Tibial artery (tissue), 4 donors: ENCODE measurements at places on chromosomes 4 and X.
A peak's percentile ranks its signal among the peaks of the same experiment; 100 is the strongest.

- no peak for DNase-seq
- H3K27me3 ChIP-seq: no peaks in the 10 kb centered on the region
- H3K27ac ChIP-seq: no peak overlapping the region
- no peaks in the 10 kb centered on the region for H3K36me3 ChIP-seq
- H3K4me1 ChIP-seq: no peaks in the 10 kb centered on the region
- no peak overlapping the region for H3K4me3 ChIP-seq
These were observed 165.3 kb upstream of the PPP1R2C start for GRCh38 chrX:42943051-42943974.

GRCh38 chr4:22574880-22575279, 59.0 kb upstream of the ADGRA3 start:
- H3K4me1 ChIP-seq: peaks cover 12% of the 10 kb centered on the region
- no peaks in the 10 kb centered on the region for H3K27me3 ChIP-seq
- H3K36me3 ChIP-seq: no peaks in the 10 kb centered on the region
- no peak overlapping the region for H3K4me3 ChIP-seq
- H3K27ac ChIP-seq: no peak overlapping the region

- H3K4me1 ChIP-seq: no peaks in the 10 kb centered on the region
- H3K27ac ChIP-seq: no peak overlapping the region
- DNase-seq: no peak
These were observed 159.7 kb upstream of the ATP6AP2 start for GRCh38 chrX:40420899-40421729.

- no peaks in the 10 kb centered on the region for H3K36me3 ChIP-seq
- H3K4me3 ChIP-seq: no peak within 1 kb of the TSS
- peaks cover 18% of the 10 kb centered on the region for H3K4me1 ChIP-seq
- no peak for DNase-seq
- no peak within 1 kb of the TSS for H3K27ac ChIP-seq
- no peaks in the 10 kb centered on the region for H3K27me3 ChIP-seq
These were observed at the start of gene ATP2B3 for GRCh38 chrX:153517423-153517822. Gene ATP2B3 (plus strand): TSS chrX:153517642. CDS start chrX:153536248, 18,606 bp downstream.

DNA sequence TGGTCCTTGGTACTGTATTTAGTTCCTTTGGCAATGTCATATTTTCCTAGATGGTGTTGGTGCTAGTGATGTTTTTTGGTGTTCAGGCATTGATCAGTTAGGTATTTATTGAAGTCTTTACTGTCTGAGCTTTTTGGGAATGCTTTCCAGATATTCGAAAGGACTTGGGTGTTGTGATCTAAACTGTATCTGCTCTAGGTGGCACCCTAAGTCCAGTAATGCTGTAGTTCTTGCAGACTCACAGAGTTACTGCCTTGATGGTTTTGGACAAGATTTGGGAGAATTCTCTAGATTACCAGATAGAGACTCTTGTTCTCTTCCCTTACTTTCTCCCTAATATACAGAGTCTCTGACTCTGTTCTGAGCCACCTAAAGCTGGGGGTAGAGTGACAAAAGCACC, 513.6 kb upstream of the PITX2 start:
- no peak overlapping the region for H3K4me3 ChIP-seq
- H3K27ac ChIP-seq: no peak overlapping the region
- no peaks in the 10 kb centered on the region for H3K27me3 ChIP-seq
- H3K36me3 ChIP-seq: no peaks in the 10 kb centered on the region
- DNase-seq: no peak

DNA sequence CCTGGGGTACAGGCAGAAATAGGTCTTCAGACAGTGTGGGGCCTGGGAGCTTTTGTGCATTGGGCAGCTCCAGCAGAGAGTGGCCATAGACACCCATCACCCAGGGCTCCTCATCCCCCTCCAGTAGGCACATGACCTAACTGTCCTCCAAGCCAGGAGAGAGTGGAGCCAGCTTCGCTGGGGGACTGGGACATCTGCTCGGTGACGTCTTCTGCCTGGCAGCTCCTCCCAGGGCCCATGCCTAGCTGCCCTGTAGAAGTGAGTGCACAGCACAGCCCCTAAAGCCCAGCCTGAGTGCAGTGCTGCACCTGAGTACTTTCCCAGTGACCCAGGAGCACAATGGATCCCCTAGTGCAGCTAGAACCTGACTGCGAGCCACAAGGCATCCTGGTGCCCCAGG, 279.7 kb upstream of the SLC7A11 start:
- H3K27ac ChIP-seq: no peak overlapping the region
- H3K36me3 ChIP-seq: no peaks in the 10 kb centered on the region
- no peaks in the 10 kb centered on the region for H3K27me3 ChIP-seq
- no peak overlapping the region for H3K4me3 ChIP-seq
- DNase-seq: no peak

DNA sequence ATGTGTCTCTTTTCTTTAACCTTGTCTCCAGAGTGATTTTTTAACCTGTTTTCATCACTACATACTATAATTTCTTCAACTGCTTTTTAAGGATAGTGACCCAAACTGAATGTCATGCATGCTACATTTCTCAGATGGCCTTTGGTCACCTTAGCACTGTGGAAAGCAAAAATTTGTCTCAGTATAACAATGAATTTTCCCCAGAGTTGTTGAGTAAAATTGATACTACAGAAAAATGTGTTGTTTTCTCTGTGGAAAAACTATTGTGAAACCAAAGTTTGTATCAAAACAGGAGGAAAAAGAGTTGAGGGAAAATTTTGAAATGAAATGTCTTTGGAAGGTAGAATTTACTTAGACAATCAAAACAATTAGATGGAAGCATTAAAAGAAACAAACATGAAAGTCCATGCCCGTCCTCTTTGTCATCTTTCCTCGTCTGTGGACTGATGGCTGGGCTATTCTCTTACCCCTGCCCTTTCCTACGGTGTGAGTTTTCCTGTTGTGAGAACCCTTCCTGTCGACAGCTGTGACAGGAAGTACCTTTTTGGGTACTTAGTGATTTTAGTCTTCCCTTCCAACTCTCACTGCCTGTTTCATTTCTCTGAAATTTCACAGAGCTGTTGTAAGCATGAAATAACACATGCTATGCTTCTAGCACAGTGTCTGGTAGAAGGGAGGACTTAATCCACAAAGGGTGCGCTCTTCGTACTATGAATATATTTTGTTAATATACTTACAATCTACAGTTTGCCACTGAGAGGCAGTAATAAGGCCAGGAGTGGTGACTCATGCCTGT, 50.8 kb downstream of the LRP2BP start:
- no peaks in the 10 kb centered on the region for H3K27me3 ChIP-seq
- no peak for DNase-seq
- no peaks in the 10 kb centered on the region for H3K4me1 ChIP-seq
- H3K36me3 ChIP-seq: peaks cover 4% of the 10 kb centered on the region
- no peak overlapping the region for H3K4me3 ChIP-seq
- peak overlapping the region; percentile 72 for H3K27ac ChIP-seq

GRCh38 chrX:130120321-130120731, 10.0 kb upstream of the ELF4 start:
- no peaks in the 10 kb centered on the region for H3K36me3 ChIP-seq
- H3K4me3 ChIP-seq: peak overlapping the region; percentile 54
- H3K4me1 ChIP-seq: no peaks in the 10 kb centered on the region

DNA sequence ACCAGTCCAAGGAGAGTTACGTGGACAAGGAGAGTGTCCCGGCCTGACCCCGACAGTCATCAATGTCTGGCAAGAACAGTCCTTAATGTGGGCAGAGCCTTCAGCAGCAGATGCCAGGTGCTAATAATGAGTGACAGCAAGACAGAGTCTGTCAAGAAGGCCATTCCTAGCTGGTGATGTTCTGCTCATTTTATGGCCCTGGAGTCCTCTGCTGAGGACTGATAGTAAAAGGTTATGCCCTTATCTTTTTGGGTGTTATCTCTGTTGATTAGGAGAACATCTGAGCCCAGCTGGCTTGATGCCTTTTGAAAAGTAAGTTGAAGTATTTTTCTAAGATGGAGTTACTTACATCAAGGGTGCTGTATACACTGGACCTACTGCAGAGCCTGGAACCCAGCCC, 67.3 kb downstream of the SLC34A2 start:
- no peaks in the 10 kb centered on the region for H3K27me3 ChIP-seq
- no peak overlapping the region for H3K4me3 ChIP-seq
- DNase-seq: no peak
- no peak overlapping the region for H3K27ac ChIP-seq
- H3K4me1 ChIP-seq: no peaks in the 10 kb centered on the region

DNA sequence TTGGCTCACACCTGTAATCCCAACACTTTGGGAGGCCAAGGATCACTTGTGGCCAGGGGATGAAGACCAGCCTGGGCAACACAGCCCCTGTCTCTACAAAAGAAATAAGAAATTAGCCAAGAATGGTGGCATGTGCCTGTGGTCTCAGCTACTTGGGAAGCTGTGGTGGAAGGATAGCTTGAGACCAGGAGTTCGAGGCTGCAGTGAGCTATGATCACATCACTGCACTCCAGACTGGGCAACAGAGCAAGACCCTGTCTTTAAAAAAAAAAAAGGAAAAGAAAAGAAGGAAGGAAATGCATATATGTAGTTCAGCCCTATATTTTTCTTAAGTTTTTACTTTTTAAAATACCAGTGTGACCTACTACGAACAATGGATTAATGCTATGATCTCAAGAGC, 15.1 kb downstream of the PRSS48 start:
- H3K4me3 ChIP-seq: no peak overlapping the region
- H3K36me3 ChIP-seq: no peaks in the 10 kb centered on the region
- DNase-seq: no peak
- H3K27me3 ChIP-seq: no peaks in the 10 kb centered on the region
- no peaks in the 10 kb centered on the region for H3K4me1 ChIP-seq

GRCh38 chr4:189443341-189443740, 497.3 kb upstream of the FRG1 start:
- no peak for DNase-seq
- H3K27ac ChIP-seq: no peak overlapping the region
- H3K4me1 ChIP-seq: no peaks in the 10 kb centered on the region
- no peaks in the 10 kb centered on the region for H3K36me3 ChIP-seq
